ENCODE measurements at places on chromosomes 7 and 10.

DNA sequence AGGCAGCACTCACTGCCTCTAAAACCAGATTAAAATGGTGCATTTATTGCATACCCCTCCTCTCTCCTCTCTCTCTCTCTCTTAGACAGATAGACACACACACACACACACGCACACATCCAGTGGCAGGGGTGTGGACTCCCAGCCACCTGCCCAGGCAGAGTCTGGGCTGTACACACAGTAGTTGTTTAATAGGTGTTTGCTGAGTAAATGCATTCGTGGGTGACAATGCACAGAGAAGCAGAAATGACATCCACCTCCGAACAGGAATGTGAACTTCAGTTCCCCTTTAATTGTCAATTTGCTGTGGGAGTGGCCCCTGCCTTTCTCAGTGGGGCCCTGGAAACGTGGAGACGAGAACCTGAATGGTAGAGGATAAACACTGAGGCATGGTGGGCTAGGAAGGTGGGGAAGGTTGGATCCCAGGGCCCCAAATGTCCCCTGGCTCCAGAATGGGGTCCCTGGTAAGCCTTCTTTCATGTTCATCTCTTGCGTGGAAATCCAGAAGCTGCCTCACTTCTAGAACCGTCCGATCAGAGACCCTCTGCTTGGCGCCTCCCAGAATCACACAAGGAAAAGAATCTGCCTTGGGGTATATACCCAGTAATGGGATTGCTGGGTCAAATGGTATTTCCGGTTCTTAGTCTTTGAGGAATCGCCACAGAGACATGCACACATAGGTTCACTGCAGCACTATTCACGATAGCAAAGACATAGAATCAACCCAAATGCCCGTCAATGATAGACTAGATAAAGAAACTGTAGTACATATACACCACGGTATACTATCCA lies 58.5 kb upstream of the ECHDC3 start:
- no peak for DNase-seq

GRCh38 chr7:69932034-69932628 lies 333.9 kb downstream of the AUTS2 start:
- no peak for DNase-seq

DNA sequence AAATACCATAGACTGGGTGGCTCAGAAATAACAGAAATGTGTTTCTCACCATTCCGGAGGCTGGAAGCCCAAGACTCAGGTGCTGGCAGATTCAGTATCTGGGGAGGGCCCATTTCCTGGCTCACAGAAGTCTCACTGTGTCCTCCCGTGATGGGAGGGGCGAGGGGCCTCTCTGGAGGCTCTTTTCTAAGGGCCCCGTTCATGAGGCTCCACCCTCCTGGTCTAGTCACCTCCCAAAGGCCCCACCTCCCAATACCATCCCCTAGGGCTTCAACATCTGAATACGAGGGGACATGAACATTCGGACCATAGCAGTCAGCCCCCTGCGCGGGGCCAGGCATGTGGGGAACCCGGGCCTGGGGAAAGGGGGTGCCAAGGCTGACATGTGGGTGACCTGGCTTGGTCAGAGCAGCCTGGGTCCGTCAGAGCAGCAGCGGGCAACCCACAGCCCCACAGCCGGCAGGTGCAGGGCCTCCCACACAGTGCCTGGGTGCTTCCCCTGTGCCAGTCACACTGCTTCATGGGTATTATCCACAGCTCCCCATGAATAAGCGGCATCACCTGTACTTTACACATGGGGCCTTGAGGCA lies 13.3 kb upstream of the CNPY1 start:
- DNase-seq, result no peak

DNA sequence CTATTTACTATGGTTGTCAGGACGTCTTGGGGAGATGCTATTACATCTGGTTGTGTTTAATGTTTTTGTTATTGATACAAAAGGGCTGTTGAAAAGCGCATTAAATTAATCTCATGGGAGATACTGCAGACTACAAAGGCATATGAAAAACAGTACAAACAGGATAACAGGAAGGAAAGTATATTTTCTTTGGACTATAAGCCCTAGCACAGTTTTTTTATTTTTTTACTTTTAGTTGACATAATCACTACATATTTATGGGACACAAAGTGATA lies 341.3 kb downstream of the ARL4A start:
- no peak for DNase-seq

DNA sequence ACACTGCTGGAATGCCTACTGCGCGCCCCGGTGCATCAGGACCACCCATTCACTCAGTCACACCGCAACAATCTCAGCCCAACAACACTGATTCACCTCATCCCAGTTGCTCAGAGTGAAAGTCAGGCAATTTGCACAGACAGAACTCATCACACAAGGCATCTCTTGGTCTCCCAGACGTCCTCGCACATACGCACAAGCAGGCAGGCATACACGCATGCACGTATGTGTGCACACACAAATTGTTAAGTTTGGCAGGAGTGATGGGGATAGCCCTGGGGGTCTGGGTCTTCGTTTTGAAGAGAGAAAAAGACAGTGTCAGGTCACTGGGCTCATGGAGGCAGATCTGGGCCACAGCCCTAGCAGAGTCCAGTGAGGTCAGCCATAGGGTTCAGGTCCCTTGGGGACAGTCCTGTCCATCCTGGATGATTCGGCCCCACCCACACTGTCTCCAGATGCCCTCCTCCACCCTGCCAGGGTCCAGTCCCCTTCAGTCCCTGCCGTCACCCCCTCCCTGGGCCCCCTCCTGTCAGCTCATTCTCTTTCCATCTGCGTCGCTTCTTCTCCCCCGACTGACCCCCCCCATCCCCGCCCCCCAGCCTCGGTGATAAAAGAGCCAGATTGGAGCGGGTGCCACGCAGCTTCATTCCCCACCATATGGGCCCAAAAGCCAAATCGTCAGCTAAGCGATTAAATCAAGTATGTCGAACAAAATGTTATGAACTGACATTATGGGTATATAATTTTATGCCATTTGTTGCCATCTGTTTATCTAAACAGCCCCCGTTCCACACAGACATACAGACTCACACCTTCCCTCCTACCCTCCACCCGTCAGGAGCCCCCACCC lies 48.5 kb upstream of the SLF2 start:
- DNase-seq, result no peak

DNA sequence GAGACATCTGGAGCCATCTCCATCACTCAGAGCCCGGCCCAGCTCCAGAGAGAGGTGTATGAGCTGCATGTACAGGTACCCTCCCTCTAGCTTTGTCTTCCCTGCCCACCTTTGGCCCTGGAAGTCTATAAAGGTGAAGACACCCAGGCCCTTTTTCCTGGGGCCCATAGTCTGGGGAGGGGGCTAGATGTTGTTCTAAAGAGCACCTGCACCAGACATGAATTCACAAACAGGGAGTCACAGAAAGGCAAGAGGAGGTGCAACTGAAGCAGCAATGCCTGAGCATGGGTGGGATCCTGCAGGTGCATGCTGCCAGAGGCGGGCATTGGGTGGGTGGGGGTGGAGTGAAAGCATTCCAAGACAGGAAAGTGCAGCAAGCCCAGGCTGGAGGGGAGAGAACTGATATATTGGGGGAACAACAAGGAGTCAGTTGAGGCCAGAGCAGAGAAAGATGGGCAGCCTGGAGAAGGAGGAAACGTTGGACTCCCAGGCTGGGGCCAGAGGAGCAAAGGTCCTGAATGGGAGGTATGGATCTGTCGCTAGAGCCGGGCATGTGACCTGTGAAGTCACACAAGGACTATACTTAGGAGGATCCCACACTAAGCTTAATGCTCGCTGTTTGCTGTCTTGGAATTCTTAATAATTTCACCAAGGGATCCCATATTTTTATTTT lies 11.7 kb downstream of the CDHR1 start:
- DNase-seq, result no peak

DNA sequence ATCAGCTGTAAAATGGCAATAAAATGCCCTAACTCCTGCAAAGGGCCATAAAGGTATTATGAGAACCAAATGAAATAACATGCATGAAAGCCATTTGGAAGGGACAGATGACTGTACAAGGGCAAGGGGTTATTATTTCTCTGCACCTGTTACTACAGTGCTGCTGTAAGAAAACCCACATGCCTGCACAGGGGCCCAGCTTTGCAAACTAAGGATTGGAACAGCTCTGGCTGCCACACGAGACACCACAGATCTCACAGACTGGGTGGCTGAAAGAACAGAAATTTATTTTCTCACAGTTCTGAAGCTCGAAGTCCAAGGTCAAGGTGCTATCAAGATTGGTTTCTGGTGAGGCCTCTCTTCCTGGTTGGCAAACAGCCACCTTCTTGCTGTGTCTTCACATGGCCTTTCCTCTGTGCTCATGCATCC lies 409.0 kb upstream of the NRP1 start:
- DNase-seq, result no peak

GRCh38 chr7:112654322-112655216 lies 135.6 kb downstream of the TMEM168 start:
- no peak for DNase-seq

GRCh38 chr10:15395935-15396334 lies 24.8 kb upstream of the FAM171A1 start:
- no peak for DNase-seq

- DNase-seq, result no peak
These were observed 151.7 kb downstream of the CALN1 start for GRCh38 chr7:72260406-72260805.

- DNase-seq, result no peak
These were observed 39.1 kb upstream of the LRRN3 start for GRCh38 chr7:111051832-111052231.

DNA sequence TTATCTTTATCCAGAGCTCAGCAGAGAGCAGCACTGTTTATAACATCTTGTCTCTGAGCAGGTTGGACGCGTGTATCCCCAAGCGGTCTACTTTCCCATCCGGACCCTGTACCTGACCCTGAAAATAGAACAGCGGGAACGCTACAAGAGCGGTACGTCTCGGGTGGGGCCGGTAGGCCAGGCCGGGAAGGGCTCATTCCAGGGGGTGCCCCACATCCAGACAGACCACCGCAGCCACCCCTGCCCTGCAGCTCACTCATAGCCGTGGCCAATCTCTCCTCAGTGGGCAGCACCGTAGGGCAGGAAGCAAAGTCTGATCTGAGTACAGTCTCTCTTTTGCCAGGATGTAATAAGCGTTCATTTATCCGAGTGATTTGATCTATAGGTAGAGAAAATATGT lies 113.7 kb downstream of the TRRAP start:
- no peak for DNase-seq

DNA sequence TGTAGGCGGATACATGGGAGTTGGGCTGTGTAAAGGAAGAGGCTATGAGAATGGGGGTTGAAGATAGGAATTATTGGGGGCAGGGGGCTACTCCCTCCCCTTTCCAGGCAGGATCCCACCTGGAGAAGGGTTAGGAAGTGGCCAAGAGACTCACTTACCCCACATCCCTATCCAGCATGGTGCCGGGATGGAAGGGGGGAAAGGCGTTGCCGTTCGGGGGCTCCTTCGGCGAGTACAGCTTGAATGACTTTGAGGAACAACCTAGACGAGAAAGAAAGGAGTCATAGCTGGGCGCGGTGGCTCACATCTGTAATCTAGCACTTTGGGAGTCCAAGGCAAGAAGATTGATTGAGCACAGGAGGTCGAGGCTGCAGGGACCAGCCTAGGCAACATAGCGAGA lies 8.9 kb downstream of the LDB1 start:
- DNase-seq, result no peak

GRCh38 chr10:13448216-13448615 lies 80.6 kb downstream of the BEND7 start:
- DNase-seq, result no peak

DNA sequence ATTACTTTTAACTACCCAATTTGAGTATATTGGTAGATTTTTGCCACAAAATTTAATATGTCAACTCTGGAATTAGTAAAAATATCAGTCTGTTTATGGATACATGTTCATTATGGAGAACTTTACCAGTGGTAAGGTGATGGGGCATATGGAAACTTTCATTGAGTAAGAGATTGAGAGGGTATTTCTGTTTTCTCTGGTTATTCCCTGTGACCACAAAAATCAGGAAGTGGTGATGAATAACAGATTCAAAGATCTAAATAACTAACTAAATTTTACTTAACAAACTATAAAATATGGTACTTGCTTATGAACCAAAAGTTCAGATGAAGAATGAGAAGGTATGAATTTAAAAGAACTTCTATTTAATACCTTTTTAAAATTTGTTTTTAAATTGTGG lies 22.1 kb upstream of the STEAP4 start:
- DNase-seq, result no peak

GRCh38 chr10:14409856-14410458 lies 79.2 kb upstream of the FRMD4A start:
- DNase-seq, result no peak
